ENCODE measurements at places on chromosomes 7 and 10. TPM values are rescaled to one million over a fixed set of nuclear protein-coding genes. Genes with fewer than 3 reads are reported as not detected.

KCNIP2 gene
- total RNA-seq = 2.6 TPM

RNF32 gene
- 3.6 TPM for total RNA-seq

RBM20 gene
- not detected for total RNA-seq

IFT22 gene
- 21.5 TPM for total RNA-seq

SEMA3D gene
- not detected for total RNA-seq

SPDYE6 gene
- total RNA-seq = not detected

CCL26 gene
- total RNA-seq = not detected

STOX1 gene
- not detected for total RNA-seq

PTPRN2 gene
- total RNA-seq = 4.5 TPM

TBX20 gene
- not detected for total RNA-seq

- DNase-seq = no peak
Observed at GRCh38 chr7:75689246-75690099, 49.3 kb downstream of the HIP1 start.

DNA sequence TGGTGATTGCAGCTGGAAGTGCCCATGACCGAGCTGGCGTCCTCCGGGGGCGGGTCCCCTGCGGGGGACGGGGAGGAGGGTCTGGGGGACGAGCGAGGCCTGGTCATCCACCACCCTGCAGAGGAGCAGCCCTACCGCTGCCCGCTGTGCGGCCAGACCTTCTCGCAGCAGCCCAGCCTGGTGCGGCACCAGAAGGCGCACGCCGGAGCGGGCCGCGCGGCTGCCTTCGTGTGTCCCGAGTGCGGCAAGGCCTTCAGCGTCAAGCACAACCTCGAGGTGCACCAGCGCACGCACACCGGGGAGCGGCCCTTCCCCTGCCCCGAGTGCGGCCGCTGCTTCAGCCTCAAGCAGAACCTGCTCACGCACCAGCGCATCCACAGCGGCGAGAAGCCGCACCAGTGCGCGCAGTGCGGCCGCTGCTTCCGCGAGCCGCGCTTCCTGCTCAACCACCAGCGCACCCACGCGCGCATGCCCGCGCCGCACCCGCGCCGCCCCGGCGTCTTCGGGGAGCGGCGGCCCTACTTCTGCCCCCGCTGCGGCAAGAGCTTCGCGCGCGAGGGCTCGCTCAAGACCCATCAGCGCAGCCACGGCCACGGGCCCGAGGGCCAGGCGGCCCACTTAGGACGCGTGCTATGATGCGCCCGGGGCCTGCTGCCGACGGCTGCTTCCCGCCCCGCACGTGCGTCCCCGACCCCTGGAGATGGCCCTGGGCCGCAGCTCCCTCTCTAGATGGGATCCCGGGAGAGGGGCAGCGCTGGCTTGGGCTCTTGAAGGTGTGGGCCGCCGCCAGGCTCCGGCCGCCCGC is 28.7 kb downstream of the ZNF775 start:
- no peak for DNase-seq

DNA sequence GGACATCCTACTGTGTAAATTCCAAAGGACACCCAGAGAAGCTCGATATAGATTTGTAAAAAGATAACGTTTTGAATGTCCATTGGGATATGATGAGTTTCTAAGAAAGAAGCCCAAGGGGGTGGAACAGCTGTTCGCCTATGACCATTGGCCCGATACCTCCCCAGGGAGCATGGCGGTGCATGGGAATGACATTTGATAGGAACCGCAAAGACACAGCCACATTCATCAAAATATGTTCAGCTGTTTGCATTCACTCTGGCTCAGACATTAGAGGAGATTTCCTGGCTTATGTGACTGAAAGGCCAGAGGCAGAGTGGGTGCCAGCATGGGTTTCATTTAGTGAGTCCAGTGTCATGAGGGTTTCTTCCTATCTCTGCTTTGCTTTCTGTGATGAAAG is 56.0 kb upstream of the BAIAP2L1 start:
- no peak for DNase-seq

GRCh38 chr7:102188746-102189145 is 97.9 kb upstream of the SH2B2 start:
- no peak for DNase-seq

- peak; percentile 59 for DNase-seq
Observed at GRCh38 chr10:103307594-103307993, 30.7 kb downstream of the INA start.

GRCh38 chr7:50356212-50356944 is 51.9 kb downstream of the IKZF1 start:
- no peak for DNase-seq

DNA sequence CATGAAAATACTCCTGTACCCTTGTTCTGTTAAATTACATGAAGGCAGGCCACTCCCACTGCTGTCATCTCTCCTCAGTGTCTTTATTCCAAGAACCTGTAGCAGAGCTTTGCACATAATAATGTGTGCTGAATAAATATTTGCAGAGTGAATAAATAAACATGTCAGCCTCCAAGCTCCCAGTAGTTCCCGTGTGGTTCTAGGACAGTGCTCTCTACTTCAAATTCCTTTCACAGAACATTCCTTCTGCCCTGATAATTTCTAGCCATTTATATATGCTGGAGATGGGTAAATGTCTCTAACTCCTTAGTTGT is 20.3 kb upstream of the HYAL4 start:
- no peak for DNase-seq

GRCh38 chr7:157555313-157555712 is 218.5 kb downstream of the DNAJB6 start:
- no peak for DNase-seq

DNA sequence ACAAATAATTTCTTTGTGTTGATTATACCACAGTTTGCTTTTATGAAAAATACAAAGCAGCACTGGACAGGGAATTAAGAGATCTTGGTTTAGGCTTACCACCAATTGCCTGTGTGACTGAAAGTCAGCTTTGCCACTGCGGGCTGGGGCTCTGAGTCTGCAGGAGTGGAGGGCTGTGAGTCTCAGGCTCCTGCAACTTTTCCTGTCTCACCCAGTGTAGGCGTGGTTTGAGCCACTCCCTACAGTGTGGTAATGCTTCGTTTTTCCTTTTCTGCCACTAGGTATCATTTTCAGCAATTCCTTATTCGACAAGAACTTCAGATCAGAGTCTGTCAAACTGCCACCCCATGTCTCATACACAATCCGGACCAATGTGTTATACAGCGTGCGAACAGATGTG is 180.6 kb downstream of the ABCA13 start:
- no peak for DNase-seq

DNA sequence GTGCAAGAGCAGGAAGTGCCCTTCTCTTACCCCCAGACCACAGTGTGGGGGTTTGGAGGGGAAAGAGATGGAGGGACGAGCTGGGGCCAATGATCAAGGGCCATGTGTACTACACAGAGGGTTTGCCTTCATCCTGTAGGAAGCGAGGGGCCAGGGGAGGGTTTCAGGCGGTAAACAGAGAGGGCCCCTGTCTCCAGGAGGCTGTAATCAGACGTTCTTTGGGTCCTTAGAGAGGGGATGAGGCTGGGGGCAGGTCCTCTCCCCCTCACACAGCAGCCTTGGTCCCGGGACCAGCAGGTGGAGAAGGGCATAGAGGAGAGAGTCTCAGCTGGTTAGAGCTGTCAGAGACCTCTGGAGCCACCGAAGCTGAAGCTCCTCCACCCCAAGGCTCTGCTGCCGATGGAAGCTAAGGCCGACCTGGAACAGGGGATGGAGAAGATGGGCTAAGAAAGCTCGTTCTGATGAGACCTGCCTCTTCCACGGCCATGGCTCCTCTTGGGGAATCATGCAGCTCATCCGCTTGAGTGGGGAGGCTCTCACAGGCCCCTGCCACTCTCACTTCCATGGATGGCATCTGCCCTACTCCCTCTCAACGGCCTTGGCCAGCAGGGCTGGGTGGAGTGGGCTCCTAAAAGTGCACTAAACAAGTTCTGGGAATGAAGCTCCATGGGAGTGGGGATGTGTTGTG is 3.5 kb downstream of the LOXL4 start:
- DNase-seq = no peak

- DNase-seq = no peak
Observed at GRCh38 chr10:118534136-118534535, 61.3 kb downstream of the PRLHR start.

- DNase-seq = no peak
Observed at GRCh38 chr10:73983096-73984047, 14.5 kb upstream of the VCL start.

DNA sequence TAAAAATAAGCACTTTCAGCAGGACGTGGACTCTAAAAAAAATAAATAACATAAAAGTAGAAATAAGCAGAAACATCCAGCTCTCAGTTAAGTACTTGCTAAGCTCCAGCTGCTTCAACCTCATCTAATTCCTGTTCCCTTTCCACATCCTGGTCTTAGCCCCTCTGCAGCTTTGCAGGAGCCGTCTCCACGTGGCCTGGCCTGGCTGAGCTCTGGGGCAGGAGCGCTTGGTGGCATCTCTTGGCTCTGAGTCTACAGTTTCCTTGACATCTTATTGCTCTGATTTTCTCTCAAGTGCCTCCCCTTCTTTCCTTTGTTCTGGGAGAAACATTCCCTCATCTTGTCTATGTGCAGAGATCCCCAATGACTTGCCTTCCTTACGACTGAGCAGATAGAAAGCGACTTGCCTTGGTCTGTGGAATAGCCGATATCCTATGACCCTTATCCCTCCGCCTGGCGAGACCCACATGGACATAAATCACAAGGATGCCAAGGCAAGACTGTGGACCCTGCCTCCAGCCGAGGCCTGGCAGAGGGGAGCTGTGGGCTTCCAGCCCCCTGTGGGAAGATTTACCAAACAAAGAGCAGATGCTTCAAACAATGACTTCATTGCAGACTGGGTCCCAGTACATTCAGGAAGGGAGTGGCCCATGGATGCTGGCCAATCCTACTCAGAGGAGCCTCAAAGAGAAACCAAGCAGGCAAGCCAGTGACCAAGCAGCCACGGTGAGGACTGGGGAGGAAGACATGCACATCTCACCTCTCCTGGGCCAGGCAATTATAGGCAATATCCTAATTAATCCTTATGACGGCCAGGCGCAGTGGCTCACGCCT is 61.9 kb downstream of the SPOCK2 start:
- peak; percentile 59 for DNase-seq

GRCh38 chr7:51850126-51850525 is 533.5 kb upstream of the COBL start:
- no peak for DNase-seq

DNA sequence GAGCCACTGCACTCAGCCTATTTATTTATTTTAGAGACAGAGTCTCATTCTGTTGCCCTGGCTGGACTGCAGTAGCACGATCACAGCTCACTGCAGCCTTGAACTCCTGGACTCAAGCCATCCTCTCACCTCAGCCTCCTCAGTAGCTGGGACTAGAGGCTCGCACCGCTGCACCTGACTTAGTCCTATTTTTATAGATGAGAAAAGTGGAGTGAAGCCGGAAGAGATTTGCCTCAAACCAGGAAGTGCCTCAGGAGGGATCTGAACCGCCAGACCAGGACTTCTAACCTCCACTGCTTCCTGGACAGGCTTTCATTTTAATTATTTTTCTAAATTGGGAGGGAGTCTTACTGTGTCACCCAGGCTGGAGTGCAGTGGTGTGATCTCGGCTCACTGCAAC is 17.5 kb upstream of the CLIP2 start:
- no peak for DNase-seq

- no peak for DNase-seq
Observed at GRCh38 chr10:53699231-53699630, 926.6 kb upstream of the MBL2 start.

DNA sequence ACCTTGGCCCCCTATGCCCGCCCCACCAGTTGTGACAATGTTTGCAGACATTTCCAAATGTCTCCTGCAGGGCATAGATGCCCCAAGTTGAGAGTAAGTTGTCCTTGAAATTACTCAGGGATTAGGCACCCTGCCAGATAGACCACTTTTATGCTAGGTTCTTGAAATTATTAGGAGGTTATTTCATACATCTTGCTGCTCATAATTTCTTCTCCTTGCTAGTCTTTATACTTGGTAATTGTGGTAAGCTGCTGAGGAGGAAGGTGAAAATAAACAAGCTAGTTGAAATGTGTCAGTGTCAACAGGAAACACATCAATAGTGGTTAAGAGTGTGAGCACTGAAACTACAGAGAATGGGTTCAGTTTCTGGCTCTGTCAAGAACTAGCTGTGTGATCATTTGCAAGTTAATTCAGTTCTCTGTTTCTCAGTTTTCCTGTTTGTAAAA is 63.7 kb upstream of the AOAH start:
- no peak for DNase-seq

DNA sequence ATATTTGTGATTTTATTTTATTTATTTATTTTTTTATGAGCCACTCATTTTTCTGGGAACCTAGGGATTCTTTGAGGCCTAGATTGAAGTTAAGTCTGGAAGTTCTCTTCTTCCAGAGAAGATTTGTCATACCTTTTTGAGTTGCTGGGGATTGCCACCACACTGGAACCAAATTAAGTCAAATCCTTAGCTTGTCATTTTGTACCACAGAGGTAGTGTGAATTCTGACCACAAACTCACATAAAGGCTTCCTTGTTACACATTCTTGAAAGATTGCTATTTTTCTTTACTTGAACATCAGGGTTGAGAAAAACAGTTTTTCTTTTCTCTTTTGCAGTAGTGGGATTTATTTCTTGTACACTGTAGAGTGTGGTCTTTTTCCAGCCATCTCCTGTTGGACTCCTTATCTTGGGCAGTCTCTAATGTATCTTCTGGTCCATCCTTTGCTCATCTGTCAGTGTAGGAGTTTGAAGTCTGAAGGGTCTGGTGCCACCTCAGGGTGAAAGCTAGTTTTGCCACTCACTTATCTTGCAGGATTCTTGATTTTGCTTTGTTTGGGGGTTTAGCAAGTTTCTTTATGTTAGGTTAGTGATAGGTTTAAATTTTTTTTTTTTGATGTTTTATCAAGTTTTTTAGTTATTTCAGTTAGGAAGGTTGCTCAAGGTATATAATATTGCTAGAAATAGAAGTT is 24.8 kb downstream of the PCBD1 start:
- no peak for DNase-seq

DNA sequence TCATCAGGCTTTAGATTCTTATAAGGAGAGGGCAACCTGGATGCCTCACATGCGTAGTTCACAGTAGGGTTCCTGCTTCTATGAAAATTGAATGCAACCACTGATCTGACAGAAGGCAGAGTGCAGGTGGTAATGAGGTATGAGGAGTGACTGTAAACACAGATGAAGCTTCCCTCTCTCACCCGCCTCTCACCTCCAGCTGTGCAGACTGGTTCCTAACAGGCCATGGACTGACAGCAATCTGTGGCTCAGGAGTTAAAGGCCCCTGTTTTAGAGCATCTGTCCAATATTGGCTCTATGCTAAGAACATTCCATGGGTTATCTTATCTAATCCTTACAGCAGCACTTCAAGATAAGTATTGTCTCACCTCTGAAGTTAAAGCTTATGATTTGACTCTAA is 213.5 kb upstream of the NRP1 start:
- no peak for DNase-seq
